ENCODE measurements at places on chromosomes 2 and 18.

GRCh38 chr18:62799977-62800376 lies 84.6 kb downstream of the PHLPP1 start:
- DNase-seq, result no peak

DNA sequence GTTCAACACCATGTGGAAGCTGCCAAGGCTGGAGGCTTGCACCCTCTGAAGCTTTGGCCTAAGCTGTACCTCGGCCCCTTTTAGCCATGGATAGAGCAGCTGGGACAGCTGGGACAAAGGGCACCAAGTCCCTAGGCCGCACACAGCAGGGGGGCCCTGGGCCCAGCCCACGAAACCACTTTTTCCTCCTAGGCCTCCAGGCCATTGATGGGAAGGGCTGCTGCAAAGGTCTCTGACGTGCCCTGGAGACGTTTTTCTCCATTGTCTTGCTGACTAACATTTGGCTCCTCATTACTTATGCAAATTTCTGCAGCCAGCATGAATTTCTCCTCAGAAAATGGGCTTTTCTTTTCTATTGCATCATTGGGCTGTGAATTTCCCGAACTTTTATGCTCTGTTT lies 13.7 kb downstream of the RAPGEF4 start:
- DNase-seq, result no peak

- DNase-seq, result no peak
These were observed 11.4 kb upstream of the SRBD1 start for GRCh38 chr2:45622336-45623075.

GRCh38 chr2:170054997-170055396 lies 123.0 kb upstream of the MYO3B start:
- no peak for DNase-seq

GRCh38 chr18:50061876-50062517 lies 132.9 kb downstream of the MYO5B start:
- no peak for DNase-seq

GRCh38 chr2:206716623-206717022 lies 1.6 kb downstream of the DYTN start:
- no peak for DNase-seq

DNA sequence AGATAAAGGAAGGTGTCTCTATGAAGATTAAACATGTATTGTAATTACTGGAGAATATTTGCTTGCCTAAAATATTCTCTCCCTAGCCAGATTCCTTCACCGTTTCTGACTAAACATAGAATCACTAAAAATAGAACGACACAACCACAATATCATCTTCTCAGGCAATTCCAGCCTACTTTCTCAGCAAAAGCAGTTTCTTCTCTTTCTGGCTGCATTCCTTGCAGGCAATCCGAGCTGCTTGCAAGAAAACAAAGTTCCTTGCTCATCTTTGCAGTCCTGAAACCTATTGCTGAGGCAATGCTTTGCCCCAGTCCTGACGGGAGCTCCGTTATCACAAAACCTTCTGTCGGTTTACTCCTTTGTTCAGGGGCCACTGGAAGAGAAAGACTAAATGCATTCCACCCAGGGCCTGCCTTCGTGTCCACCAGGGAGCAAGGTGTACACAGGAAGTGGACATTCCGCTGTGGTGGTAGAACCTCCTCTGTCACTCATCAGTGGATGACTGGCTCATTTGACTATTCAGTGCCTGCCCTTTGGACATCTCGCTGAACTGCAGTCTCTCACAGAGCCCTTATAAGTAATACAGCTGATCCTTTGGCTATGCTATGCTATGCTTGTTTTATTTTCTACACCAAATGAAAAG lies 239.2 kb upstream of the DOK6 start:
- no peak for DNase-seq

- no peak for DNase-seq
These were observed 27.1 kb downstream of the PSD4 start for GRCh38 chr2:113200736-113201490.

GRCh38 chr2:199458009-199458805 lies 468 bp upstream of the SATB2 start:
- DNase-seq, result peak; percentile 62

GRCh38 chr2:181785691-181786344 lies 105.5 kb upstream of the NEUROD1 start:
- no peak for DNase-seq

DNA sequence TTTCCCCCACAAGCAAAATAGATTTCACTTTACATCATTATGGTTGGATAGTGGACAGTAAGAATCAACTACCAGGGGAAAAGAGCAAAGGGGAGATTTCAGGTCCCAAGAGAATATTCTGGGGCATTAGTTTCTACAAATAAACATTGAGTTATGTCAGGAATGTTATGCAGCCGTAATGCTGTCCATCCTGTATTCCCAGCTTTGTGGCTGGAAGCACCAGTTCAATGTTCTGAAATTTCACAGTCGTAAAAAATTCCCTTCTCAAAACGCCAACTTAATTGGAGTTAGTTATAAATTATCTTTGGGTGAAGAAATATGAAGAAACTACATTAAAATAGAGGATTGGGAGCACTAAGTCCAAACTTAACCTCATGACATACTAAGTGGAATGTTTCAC lies 141.5 kb upstream of the FIGN start:
- DNase-seq, result no peak

DNA sequence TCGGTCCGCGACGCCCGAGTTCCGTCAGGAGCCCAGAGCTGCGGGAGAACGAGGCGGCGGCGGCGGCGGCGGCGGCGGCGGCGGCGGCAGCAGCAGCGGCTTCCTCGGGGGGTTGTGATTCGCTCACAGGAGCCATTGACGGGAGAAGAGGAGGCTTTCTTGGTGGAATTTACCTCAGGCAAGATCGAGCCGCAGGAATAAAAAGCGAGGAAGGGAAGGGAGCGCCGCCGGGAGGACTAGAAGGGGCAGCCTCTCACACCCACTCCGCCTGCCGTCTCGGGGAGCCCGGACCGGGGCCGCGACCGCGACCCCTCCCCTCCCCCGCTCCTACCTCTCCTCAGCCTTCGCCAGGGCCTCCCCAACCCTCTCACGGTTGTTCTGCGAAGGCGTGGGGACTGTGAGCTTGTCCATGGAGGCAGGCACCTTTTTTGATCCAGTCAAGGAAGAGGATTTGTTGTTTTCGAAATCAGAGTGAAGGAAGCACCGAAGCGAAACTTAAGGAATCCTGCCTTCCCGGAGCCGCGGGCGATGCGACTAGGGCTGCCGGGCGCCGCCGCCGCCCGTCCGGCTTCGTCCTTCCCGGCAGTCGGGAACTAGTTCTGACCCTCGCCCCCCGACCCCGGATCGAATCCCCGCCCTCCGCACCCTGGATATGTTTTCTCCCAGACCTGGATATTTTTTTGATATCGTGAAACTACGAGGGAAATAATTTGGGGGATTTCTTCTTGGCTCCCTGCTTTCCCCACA lies 506 bp downstream of the BMPR2 start:
- DNase-seq, result peak; percentile 74

GRCh38 chr2:24315669-24316068 lies 44.7 kb downstream of the ITSN2 start:
- peak; percentile 60 for DNase-seq

DNA sequence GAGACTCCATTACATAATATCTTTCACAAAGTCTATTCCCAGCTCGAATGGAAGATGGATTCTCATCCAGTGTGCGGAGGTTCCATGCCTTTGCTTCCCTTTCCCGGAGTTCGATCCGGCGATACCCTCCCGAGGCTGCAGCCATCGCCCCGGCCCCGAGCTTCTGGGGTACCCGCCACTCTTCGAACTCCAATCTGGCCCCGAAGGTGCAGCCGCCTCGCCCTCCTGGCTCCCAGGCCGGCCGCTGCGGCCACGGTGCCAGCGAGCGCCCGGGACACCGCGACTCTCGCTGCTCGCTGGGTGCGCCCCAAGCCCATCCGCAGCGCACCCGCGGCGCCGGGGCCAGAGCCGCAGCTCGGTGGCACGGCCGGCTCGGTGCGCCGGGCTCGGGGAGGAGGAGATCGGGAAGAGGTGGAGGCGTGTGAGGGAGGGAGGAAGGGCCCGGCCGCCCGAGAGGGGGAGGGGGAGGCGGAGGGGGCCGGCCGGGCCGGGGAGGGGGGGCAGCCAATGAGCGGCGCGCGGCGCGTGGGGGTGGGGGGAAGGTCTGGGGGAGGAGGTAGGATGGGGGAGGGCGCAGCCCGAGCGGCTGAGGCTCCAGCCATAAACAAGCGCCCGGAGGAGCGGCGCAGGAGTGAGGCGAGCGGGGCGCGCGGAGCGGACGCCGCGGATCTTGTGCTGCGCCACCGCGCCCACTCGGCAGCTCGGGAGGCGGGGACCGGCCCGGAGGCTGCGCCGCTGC lies at the start of gene CRIM1:
Gene CRIM1, plus strand, starts transcription at position 628 of the 739 bp plus-strand sequence. CDS start 515 bp downstream, outside the sequence.
- DNase-seq, result peak; percentile 66

- no peak for DNase-seq
These were observed 1132.4 kb upstream of the CDH2 start for GRCh38 chr18:29309366-29309765.

- DNase-seq, result no peak
These were observed 31.5 kb downstream of the TMEM37 start for GRCh38 chr2:119463136-119463535.

- DNase-seq, result peak; percentile 30
These were observed at the start of gene SGPP2 for GRCh38 chr2:222424276-222424728. SGPP2 (plus strand) TSS chr2:222424543; CDS start chr2:222424603, 60 bp downstream.

DNA sequence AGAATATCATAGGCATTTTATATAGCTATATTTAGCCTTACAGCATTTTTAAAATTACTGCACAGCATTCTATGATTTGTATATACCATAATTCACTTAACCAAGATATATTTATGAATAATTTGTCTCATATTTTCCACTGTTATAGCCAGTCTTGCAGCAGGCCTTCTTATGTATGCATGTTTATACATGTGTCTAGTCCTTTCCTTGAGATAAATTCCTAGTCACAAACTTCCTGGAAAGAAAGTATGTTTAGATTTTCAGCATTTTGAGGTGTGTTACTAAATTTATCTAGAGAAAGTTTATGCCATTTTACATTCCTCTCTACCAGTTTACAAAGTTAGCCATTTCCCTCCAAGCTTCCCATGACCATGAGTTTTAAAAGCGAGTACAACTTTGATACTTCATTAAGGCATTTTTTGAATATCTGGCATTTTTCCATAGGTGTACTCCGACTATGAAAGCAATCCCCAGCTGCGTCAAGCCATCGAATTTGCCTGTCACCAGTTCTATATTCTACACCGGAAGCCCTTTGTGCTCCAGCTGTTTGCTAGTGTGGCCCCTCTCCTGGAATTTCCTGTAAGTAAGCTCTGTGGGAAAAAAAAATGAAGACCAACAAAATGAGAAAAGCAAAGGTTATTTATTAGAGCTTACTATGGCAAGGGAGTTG lies 59.4 kb upstream of the RPE start:
- DNase-seq, result no peak

DNA sequence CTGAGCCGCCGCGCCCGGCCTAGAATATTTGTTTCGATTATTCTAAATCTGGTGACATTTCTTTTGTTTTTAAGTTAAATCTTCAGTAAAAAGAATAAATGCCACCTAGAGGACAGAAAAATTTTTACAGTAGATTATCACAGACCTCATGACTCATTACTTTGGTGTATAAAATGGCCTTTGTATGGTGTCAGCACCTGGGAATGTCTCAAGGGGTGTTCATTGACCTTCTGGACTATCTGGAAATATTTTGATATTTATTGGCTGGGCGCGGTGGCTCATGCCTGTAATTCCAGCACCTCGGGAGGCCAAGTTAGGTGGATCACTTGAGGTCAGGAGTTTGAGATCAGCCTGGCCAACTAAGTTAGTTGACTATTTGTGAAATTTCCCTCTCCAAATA lies 30.3 kb upstream of the SLC30A6 start:
- peak; percentile 39 for DNase-seq

GRCh38 chr2:174350593-174351181 lies 15.9 kb downstream of the SP9 start:
- DNase-seq, result no peak

DNA sequence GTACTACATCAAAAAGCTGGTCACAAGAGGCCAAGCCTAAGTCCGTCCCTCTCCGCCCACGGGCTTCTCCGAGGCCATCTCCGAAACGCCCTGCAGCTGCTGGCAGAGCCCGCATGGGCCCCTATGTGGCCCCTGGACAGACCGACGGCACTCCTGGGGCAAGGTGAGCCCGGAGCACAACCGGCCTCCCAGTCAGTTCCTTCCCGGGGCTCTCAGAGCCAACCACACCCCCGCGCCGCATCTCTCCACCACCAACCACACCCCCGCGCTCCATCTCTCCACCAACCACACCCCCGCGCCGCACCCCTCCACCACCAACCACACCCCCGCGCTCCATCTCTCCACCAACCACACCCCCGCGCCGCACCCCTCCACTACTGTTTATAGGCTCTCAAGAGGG lies 93.5 kb downstream of the ZNF516 start:
- no peak for DNase-seq

DNA sequence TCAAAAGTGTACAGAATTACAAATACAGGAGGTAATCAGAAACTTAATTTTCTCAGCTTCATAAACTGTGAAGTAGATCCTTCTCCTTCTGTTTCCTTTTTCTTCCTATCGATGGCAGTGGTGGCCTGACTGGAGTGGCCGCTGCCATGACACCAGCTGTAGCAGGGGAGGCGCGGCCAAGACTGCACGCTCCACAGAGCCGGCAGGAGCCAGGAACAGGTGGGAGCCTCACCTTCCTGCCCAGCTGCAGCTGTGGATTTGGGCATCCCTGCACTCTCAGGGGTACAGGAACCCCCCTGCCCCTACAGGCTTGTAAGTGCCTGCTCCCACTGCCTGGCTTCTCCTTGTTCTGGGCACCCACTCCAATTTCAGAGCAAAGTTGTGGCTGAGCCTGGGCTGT lies 76.1 kb downstream of the EPB41L3 start:
- no peak for DNase-seq

DNA sequence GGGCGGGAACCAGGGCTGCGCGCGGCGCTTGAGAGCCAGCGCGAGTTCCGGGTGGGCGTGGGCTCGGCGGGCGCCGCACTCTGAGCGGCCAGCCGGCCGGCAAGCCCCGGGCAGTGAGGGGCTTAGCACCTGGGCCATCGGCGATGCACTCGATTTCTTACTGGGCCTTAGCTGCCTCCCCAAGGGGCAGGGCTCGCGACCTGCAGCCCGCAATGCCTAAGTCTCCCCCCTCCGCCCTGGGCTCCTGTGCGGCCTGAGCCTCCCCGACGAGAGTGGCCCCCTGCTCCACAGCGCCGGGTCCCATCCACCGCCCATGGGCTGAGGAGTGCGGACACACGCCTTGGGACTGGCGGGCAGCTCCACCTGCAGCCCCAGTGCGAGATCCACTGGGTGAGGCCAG lies 36.5 kb upstream of the MAP2 start:
- DNase-seq, result no peak

DNA sequence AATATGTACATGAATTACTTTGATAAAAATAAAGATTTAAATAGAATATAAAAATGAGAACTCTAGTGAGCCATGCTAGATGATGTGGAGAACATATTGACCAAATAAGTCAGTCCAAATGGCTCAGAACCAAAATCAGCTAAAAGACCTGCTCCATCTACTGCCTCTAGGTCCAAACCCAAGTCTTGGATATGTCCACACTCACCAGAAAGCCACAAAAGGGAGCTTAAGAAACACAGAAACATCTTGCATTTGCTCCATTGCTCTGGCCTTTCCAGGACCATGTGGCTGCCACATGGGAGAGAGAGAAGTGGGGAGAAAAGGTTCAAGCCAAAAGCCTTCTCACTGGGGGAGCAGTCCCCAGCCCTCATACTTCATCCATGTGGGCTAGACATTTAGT lies 272.5 kb downstream of the DYSF start:
- DNase-seq, result no peak

GRCh38 chr2:39492095-39492590 lies 55.1 kb upstream of the MAP4K3 start:
- peak; percentile 91 for DNase-seq
